A549 treated with CpdA at 1 μM for 4 hours (cell line): ENCODE measurements at places on chromosomes 1 and 21. TPM values are rescaled to one million over a fixed set of nuclear protein-coding genes. Genes with fewer than 3 reads are reported as not detected.

The ATP13A2 gene
- total RNA-seq = 20.8 to 29.1 TPM (median 25.1 TPM) in 5 replicates

The ITGB2 gene
- 0.66 to 1.3 TPM (median 0.76 TPM) in 5 replicates for total RNA-seq

The LINGO4 gene
- not detected in 5 replicates for total RNA-seq

The F5 gene
- total RNA-seq = 0.05 to 0.24 TPM (median 0.08 TPM) in 5 replicates

The DCAF8 gene
- total RNA-seq = 48.2 to 62.4 TPM (median 49.6 TPM) in 5 replicates

The HMCN1 gene
- 0.04 to 0.17 TPM (median 0.09 TPM) in 5 replicates for total RNA-seq

The GON4L gene
- total RNA-seq = 14.4 to 16.0 TPM (median 14.7 TPM) in 5 replicates

The KRTAP21-1 gene
- total RNA-seq = not detected in 5 replicates

The SH2D1B gene
- 0.10 to 0.30 TPM (median 0.15 TPM) in 5 replicates for total RNA-seq

The FAM151A gene
- not detected in 5 replicates for total RNA-seq

The CA6 gene
- total RNA-seq = not detected in 5 replicates

The TMCC2 gene
- 2.8 to 3.2 TPM (median 3.1 TPM) in 5 replicates for total RNA-seq

The ADAMTS4 gene
- total RNA-seq = 0.01 TPM in 1 of 5 replicates, not detected in the others

The FAM72A gene
- 10.3 to 12.3 TPM (median 12.1 TPM) in 5 replicates for total RNA-seq

The MAGI3 gene
- 3.8 to 4.7 TPM (median 4.0 TPM) in 5 replicates for total RNA-seq

The QSOX1 gene
- 61.5 to 88.2 TPM (median 85.2 TPM) in 5 replicates for total RNA-seq

The C1orf167 gene
- total RNA-seq = 0.08 TPM in 1 of 5 replicates, not detected in the others

The CNR2 gene
- not detected in 5 replicates for total RNA-seq

The S100A8 gene
- total RNA-seq = not detected in 5 replicates

The SLC2A5 gene
- total RNA-seq = 0.05 to 0.26 TPM (median 0.13 TPM) in 5 replicates

The CAPN8 gene
- total RNA-seq = 0.39 to 0.69 TPM (median 0.54 TPM) in 5 replicates

The CLDN8 gene
- not detected in 5 replicates for total RNA-seq

The SLC45A1 gene
- 2.1 to 3.5 TPM (median 2.5 TPM) in 5 replicates for total RNA-seq

The SV2A gene
- 0.06 to 0.14 TPM (median 0.11 TPM) in 5 replicates for total RNA-seq

The LCE1C gene
- not detected in 5 replicates for total RNA-seq

The FCGR3A gene
- not detected in 5 replicates for total RNA-seq

The CD2 gene
- not detected in 5 replicates for total RNA-seq

The PSRC1 gene
- total RNA-seq = 21.3 to 26.8 TPM (median 24.2 TPM) in 5 replicates

The TDRD10 gene
- 0.07 TPM in 1 of 5 replicates, not detected in the others for total RNA-seq

The ADAMTS5 gene
- not detected in 5 replicates for total RNA-seq

The KRTAP7-1 gene
- not detected in 5 replicates for total RNA-seq

The MLLT11 gene
- 15.1 to 18.7 TPM (median 17.2 TPM) in 5 replicates for total RNA-seq

The FCRLB gene
- 1.2 to 1.9 TPM (median 1.7 TPM) in 5 replicates for total RNA-seq

The ORC1 gene
- total RNA-seq = 18.0 to 21.4 TPM (median 19.0 TPM) in 5 replicates

The GBP5 gene
- total RNA-seq = 0.05 TPM in 2 of 5 replicates, not detected in the others

The HTR1D gene
- 10.1 to 13.5 TPM (median 11.0 TPM) in 5 replicates for total RNA-seq

The ADORA3 gene
- not detected in 5 replicates for total RNA-seq

The ZNF670 gene
- 3.4 to 5.7 TPM (median 3.7 TPM) in 5 replicates for total RNA-seq

The AMIGO1 gene
- 0.84 to 1.3 TPM (median 1.2 TPM) in 5 replicates for total RNA-seq

The LCE2C gene
- total RNA-seq = not detected in 5 replicates

The ARTN gene
- 0.34 to 0.62 TPM (median 0.47 TPM) in 4 of 5 replicates, not detected in the other for total RNA-seq
